ENCODE measurements at places on chromosomes 1 and 21. TPM values are rescaled to one million over a fixed set of nuclear protein-coding genes. Genes with fewer than 3 reads are reported as not detected.

GRCh38 chr1:163196449-163196787 lies 6.3 kb downstream of the RGS5 start:
- DNase-seq, result no peak
- no peaks in the 10 kb centered on the region for H3K4me1 ChIP-seq
- H3K4me3 ChIP-seq, result no peak overlapping the region
- no peak overlapping the region for H3K27ac ChIP-seq
- H3K27me3 ChIP-seq, result peaks cover 4% of the 10 kb centered on the region

- no peak overlapping the region for H3K4me3 ChIP-seq
- H3K36me3 ChIP-seq, result no peaks in the 10 kb centered on the region
- H3K27ac ChIP-seq, result no peak overlapping the region
- H3K4me1 ChIP-seq, result no peaks in the 10 kb centered on the region
- DNase-seq, result no peak
Observed at GRCh38 chr1:61284248-61284854, 202.0 kb downstream of the NFIA start.

DNA sequence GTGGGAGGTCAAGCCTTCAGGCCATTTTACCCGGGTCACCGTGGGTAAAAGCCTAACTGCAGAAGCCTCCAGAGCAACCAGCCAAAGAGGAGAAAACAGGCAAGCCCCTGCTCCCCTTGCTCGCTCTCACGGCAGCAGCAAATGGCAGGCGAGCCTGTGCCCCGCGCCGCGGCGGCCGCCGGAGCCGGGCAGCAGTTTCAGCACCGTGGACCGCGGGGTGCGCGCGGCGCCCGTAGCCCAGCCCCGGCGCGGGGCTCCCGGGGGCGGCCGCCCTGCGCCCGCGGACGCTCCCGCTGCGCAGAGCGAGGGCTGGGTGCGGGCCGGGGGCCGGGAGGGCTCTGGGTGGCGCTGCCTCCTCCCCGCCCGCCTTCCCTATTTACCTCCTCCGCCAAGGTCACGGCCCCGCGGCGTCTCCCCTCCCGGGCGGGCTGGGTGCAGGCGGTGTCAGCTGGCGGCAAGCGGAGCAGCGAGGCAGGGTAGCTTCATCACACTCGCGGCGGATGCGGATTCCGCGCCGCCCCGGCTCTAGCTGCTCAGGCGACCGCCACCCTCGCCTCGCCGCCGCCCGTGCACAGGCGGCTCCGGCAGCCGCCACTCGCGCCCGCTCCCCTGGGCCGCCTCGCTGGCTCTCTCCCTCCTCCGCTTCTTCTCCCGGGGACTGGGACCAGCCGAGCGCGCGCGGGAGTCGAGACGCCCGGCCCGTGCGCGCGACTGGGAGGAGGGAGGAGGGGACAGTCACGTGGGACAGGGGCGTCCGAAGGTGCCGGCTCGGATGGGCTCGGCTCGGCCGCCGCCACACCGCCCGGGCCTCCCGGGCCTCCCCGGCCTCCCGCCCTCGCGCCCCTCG lies at the start of gene RGS7:
Gene RGS7 (minus strand): TSS at position 687 of the 847 bp plus-strand sequence.
- DNase-seq, result peak; percentile 31
- H3K36me3 ChIP-seq, result no peaks in the 10 kb centered on the region
- H3K27ac ChIP-seq, result no peak within 1 kb of the TSS
- H3K4me1 ChIP-seq, result peaks cover 3% of the 10 kb centered on the region
- H3K4me3 ChIP-seq, result no peak within 1 kb of the TSS

GRCh38 chr1:36961062-36961615 lies 73.2 kb downstream of the GRIK3 start:
- H3K4me1 ChIP-seq, result no peaks in the 10 kb centered on the region
- H3K27me3 ChIP-seq, result peaks cover 5% of the 10 kb centered on the region
- H3K36me3 ChIP-seq, result no peaks in the 10 kb centered on the region
- no peak overlapping the region for H3K4me3 ChIP-seq
- no peak for DNase-seq
- H3K27ac ChIP-seq, result no peak overlapping the region

DNA sequence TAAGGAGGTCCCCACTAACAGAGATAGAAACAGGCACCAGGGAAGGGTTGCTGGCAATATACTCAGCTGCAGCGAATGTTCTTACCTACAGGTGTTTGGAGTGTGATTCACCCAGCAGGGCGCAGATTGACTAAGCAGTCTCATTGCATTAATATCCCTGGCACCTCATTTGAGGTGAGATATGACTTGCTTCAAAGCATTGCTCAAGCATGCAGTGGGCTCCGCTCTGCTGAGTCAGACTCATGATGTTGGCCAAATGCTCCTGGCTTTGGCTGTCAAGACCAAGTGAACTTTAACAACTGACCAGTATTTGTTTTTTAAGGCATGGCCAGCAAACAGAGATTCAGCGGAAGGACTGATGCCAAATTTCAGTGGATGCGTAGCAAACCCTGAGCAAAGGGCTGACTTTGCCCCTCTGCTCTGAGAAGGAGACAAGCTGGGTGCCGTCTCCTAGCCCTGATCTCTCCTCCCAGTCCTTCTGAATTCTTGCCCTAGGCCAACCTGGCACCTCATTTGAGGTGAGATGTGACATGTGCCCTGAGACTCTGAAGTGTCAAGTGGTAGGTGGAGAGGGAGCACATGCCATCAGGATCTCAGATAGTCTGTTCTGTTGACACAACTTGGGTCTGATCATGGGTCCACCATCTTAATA lies 187.1 kb upstream of the COA6 start:
- H3K4me3 ChIP-seq, result no peak overlapping the region
- H3K36me3 ChIP-seq, result no peaks in the 10 kb centered on the region
- no peak overlapping the region for H3K27ac ChIP-seq
- H3K4me1 ChIP-seq, result no peaks in the 10 kb centered on the region
- DNase-seq, result no peak

DNA sequence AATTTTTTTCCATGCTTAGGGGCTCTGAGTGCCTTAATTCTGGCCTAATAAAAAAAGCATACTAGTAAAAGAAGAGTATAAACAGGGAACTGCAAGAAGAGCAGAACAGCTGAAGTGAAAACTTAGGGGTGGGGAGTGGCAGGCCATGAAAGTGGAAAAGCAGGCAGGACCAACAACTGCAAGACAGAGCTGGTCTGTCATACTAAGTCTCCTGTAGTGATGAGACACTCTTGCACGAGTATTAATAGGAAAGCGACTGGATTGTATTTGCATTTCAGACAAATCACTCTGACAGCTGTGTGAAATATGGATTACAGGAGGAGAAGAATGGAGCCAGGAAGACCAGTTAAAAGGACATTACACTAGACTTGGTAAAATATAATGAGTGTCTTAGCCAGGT lies 449.9 kb downstream of the NUF2 start:
- no peak overlapping the region for H3K27ac ChIP-seq
- DNase-seq, result no peak
- H3K36me3 ChIP-seq, result no peaks in the 10 kb centered on the region
- no peak overlapping the region for H3K4me3 ChIP-seq

DNA sequence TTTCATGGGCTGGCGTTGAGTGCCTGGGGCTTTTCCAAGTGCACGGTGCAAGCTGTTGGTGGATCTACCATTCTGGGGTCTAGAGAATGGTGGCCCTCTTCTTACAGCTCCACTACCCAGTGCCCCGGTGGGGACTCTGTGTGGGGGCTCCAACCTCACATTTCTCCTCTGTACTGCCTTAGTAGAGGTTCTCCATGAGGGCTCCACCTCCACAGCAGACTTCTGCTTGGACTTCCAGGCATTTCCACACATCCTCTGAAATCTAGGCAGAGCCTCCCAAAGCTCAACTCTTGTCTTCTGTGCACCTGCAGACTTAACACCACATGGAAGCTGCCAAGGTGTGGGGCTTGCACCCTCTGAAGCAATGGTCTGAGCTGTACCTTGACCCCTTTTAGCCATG lies 82.1 kb downstream of the CCDC18 start:
- no peak overlapping the region for H3K4me3 ChIP-seq
- H3K27ac ChIP-seq, result no peak overlapping the region
- DNase-seq, result no peak

DNA sequence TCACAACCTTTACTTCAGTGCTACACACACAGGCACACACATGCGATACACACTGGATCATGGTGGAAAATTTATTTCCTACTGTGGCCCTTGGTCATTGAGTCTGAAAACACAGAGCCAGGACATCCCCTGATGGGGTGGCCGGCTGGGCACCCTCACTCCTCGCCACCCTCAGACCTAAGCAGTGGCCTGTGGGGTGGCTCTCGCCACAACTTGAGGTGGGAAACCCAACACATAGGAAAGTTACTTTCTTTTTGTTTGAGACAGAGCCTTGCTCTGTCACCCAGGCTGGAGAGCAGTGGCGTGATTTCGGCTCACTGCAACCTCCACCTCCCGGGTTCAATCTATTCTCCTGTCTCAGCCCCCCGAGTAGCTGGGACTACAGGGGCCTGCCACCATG lies 19.4 kb downstream of the CRYAA start:
- H3K4me3 ChIP-seq, result no peak overlapping the region
- no peaks in the 10 kb centered on the region for H3K27me3 ChIP-seq
- H3K4me1 ChIP-seq, result no peaks in the 10 kb centered on the region

- no peak overlapping the region for H3K27ac ChIP-seq
- H3K36me3 ChIP-seq, result no peaks in the 10 kb centered on the region
- no peak overlapping the region for H3K4me3 ChIP-seq
- H3K27me3 ChIP-seq, result no peaks in the 10 kb centered on the region
Observed at GRCh38 chr1:2356401-2356800, 35.0 kb downstream of the MORN1 start.

DNA sequence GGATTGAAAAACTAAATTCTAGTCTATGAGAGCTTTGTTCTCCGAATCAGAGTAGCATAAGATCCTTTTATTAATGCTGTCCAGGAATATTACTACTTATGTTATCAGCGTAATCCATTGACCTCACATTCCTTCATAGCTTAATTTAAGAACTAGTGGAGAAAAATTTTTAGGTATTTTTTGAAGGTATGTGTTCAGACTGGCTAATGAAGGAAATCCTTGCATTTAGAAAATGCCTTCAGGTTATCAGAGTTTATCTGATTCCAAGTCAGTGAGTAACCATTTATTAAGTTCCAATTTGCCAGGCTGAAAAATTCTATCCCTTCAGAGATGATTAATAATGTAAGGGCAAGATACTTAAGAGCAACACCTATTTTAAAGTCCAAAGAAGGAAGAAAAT lies 338.2 kb upstream of the B3GALT2 start:
- H3K27ac ChIP-seq, result no peak overlapping the region
- no peaks in the 10 kb centered on the region for H3K27me3 ChIP-seq
- DNase-seq, result no peak
- no peak overlapping the region for H3K4me3 ChIP-seq

GRCh38 chr1:158527190-158527815 lies 26.9 kb downstream of the OR6Y1 start:
- H3K27ac ChIP-seq, result no peak overlapping the region
- H3K4me3 ChIP-seq, result no peak overlapping the region
- no peak for DNase-seq
- H3K36me3 ChIP-seq, result no peaks in the 10 kb centered on the region

DNA sequence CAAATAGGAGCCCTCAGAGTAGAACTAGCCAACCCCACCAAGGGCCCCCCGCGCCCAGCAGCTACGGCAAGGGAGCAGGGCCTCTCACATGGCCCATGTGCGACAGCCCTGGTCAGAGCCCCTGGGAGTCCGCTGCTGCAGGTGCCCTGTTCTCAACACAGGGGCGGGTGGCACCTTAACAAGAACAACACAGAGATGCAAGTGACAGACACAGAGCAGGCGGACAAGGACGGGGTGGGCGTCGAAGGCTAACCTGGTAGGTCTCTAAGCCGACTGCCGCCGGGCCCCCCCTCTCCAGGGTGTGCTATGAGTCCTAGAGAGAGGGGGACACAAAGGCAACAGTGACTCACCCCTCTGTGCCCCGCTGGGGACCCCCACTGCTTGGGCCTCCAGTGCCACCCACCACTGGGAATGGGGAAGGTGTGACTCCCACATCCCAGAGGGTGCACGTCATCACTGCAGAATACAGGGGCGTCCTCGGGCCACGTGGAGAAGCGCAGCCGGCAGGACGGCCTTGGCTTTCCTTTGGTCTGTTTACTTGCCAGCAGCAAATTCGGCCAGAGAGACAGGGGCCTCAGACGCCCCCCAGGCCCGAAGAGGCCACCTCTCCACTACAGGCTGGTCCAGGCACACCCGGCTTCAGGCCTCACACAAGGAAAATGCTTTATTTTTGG lies 44.8 kb downstream of the PRDM15 start:
- H3K4me3 ChIP-seq, result no peak overlapping the region
- H3K27me3 ChIP-seq, result no peaks in the 10 kb centered on the region

GRCh38 chr1:41957568-41957967 lies 38.8 kb upstream of the HIVEP3 start:
- no peak overlapping the region for H3K4me3 ChIP-seq
- peaks cover 13% of the 10 kb centered on the region for H3K4me1 ChIP-seq
- H3K27ac ChIP-seq, result no peak overlapping the region
- no peak for DNase-seq

INSRR gene
- 0.12 TPM for total RNA-seq

VN1R5 gene
- not detected for total RNA-seq

NPHS2 gene
- total RNA-seq, result not detected

TNFSF18 gene
- total RNA-seq, result not detected

LORICRIN gene
- total RNA-seq, result not detected
